Non-pigmented ciliary epithelial cell (primary cell): ENCODE measurements at places on chromosomes 4 and X.
A peak's percentile ranks its signal among the peaks of the same experiment; 100 is the strongest.

- DNase-seq, result no peak
Measured at GRCh38 chrX:133892337-133892736, 93.1 kb downstream of the GPC3 start.

GRCh38 chrX:97397371-97397770 lies 513.7 kb downstream of the RPA4 start:
- DNase-seq, result no peak

- DNase-seq, result peak; percentile 9
Measured at GRCh38 chr4:40811956-40812355, 62.2 kb downstream of the NSUN7 start.

GRCh38 chrX:24079411-24079810 lies 24.7 kb downstream of the EIF2S3 start:
- no peak for DNase-seq

GRCh38 chr4:54095110-54095825 lies 4.7 kb upstream of the GSX2 start:
- DNase-seq, result no peak

- no peak for DNase-seq
Measured at GRCh38 chr4:29853833-29854232, 866.3 kb upstream of the PCDH7 start.

- peak; percentile 78 for DNase-seq
Measured at GRCh38 chr4:1289207-1290164, at the start of gene MAEA. MAEA (plus strand) TSS chr4:1289891; CDS start chr4:1289914, 23 bp downstream.
